ENCODE measurements at places on chromosomes 2 and 18.

GRCh38 chr2:124524155-124524915 is 499.2 kb downstream of the CNTNAP5 start:
- DNase-seq: no peak

DNA sequence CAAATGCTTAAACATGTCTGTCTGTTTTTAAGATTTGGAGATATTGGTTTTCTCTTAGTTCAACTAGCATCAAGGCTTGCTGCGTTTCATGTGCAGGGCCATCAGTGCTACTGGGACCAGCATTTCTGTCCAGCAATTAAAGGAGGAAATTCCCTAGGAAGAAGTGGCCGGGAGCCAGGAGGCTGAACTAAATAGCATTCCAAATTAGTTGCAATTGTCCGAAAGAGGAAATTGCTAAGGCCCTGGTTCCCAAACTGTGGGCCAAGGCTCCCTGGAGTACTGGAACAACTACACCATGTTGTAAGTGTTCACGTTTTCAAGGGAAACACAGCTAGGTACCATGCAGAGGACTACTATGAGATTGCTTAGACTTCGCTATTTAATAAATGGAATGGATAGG is 257.9 kb downstream of the PTPRM start:
- DNase-seq: no peak

DNA sequence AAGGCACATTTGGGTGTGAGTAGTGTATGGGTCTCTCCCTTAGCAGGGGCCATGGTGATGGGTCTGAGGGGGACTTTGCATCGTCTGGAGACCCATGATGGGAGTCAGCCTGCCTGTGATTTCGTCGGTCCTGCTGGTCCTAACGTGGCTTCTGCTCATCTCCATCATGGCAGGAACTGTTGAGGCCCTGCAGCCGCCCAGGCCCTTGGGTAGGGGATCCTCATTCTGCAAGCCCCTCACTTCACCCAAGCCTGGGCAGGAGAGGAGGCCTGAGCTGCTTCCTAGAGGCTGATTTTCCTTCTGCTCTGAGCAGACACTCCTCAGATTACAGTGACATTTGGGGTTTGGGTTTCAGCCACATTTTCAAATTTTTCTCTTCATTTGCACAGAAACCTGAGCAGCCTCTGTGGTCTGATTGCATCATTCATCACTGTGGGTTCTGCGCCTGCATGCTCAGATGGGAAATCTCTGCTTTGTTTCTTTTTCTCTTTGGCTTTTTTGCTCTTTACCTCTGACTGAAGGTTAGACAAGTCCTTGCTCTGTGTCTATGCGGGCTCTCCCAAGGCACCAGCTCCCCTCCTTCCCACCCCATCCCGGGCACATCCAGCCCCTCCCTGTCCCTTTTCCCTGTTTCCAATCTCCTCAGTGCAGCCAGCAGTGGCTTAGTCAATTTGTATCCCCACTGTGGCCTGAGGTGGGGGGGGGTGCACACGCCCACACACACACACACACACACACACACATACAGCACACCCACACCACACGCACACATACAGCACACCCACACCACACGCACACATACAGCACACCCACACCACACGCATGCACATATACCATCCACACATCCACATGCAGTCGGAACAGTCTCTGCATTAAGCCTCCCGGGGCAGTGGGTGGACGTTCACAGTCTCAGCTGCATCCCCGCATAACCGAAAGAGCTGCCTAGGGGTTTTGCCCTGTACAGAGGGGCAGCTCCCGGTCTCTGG is 305.4 kb upstream of the HS6ST1 start:
- no peak for DNase-seq

- no peak for DNase-seq
Measured at GRCh38 chr2:70241340-70241739, 7.1 kb downstream of the TIA1 start.

GRCh38 chr2:131050896-131051295 is 42.4 kb downstream of the FAM168B start:
- DNase-seq: no peak

DNA sequence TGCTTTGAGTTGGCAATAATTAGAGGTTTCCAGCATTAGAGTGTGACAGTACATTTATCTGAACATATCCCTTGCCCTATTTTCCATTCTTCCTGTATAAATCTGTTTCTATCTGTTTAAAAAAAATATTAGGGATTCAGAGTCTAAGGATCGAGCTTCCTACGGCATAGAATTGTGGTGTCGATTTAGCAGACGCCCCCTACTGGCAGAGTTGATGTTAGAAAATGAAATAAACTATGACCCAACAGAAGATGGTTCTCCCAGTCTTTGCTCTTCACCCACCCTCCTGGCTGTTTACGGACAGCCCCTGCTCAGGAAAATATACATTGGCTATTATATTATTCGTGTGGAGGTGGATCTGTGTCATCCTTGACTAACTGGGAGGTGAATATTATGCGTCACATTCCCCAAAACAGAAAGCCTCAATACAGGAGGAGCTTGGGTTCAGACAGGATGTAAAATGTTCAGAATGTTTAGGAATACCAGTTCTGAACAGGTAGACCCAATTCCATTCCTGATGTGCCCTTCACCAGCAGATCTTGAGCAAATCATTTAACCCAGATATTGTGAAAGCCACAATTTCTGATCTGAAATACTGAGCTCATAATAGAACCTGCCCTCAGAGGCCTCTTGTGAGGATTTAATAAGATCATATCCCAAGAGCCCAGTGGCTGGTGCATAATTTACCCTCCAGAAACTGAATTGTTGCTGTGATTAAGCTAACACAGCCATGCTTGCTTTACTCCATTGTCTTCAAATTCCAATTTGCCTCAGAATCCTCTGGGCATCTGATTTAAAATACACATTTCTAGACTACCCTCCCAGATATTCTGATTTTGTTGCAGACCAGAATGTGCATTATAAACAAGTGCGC is 10.8 kb upstream of the ERMN start:
- DNase-seq: no peak

DNA sequence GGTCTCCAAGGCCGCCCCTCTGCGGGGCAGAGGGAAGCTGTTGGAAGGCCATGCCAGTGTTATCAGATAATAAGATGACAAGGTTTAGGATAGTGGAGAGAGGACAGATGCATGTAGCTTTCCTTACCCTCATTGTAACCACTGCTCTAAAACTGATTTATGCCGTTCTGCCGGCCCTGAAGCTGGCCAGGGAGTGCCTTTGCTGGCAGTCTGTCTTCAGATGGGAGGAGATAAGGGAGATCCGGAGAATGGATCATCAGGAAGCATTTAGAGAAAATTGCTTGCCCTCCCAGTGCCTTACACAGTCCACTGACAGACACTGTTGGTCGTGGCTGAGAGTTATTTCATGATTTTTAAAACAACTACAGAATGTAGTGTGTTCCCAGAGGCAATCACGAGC is 35.4 kb upstream of the MYO3B start:
- DNase-seq: no peak

DNA sequence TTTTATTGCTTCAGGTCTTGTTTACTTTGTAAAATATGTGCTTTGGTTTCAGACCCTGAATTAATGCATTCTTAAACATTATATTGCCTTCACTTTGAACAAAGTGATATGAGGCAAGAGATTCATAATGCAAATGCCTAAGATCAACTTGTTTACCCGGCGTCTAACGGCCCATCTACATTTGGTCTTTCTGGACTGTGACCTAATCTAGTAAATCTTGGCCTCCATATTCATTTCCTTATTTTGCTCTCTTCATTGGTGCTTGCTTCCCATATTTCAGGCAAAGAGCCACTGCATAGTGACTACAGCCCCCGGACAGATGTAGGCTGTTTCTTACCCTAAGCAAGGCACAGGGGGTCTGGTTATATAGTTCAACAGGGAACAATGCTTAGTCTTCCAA is 53.0 kb upstream of the SLC39A10 start:
- DNase-seq: no peak

- DNase-seq: no peak
Measured at GRCh38 chr18:11600321-11600720, 9.1 kb upstream of the SLC35G4 start.

DNA sequence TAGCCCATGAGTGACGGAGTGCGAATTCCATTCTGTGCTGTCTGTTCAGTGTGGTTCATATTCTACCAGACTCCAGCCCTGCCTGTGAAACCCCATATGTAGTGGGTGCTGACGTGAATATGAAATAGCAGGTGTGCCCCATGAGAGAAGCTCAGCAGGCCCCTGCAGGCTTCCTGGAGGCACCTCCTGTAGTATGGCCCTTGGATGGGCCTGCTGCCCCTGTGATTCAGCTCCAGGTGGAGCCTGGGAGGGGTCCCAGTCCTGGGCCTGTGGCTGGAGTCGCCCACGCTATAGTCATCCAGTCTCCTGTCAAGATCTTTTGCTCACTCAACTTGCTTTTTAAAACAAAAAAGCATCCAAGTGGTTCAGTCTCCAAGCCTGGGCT is 125.5 kb downstream of the GLI2 start:
- no peak for DNase-seq

GRCh38 chr2:231720292-231720986 is 12.1 kb downstream of the PTMA start:
- no peak for DNase-seq

DNA sequence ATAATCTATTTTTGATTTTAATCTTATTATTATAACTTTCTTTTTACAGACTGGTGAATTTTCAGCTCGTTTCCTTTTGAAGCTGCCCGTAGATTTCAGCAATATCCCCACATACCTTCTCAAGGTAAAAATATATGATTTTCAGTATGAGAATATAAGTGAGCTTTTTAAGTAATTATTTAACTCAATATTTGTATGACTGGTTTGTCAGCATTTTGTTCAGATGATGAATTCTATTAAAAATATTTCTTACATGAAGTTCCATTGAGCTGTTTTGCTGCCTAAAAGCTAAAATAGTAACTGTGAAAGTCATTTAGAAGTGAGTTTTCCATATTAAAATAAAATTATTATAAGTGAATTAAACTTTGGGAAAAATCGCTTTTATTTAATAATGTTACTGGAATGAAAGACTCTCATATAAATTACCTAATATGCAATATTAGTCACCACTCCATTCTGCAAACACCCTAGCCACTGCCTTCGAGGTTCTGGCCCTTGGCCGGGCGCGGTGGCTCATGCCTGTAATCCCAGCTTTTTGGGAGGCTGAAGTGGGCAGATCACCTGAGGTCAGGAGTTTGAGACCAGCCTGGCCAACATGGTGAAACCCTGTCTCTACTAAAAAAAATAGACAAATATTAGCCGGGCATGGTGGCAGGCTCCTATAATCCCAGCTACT is 155.3 kb downstream of the BABAM2 start:
- DNase-seq: no peak

GRCh38 chr2:110852541-110853263 is 120.3 kb downstream of the ACOXL start:
- no peak for DNase-seq

GRCh38 chr2:235523486-235524150 is 29.8 kb downstream of the AGAP1 start:
- DNase-seq: no peak

DNA sequence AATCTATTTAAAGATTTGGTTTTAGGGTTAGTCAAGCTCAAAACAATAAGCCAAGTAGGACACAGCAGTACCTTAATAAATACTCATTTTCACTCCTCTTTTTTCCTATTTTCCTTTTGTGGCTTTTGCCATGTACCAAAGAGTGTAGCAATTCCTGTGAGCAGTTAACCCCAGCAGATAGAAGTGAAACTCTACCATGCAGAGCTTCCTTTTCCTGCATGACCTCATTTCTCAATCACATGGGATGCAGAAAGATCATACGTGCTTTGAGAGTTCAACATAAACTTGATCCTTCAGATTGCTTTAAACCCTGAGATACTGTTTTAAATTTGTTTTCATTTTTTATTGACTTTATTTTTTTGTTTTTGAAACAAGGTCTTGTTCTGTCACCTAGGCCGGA is 99.1 kb upstream of the ARHGAP15 start:
- no peak for DNase-seq

GRCh38 chr2:129800686-129801085 is 178.8 kb upstream of the RAB6C start:
- no peak for DNase-seq

GRCh38 chr2:172539767-172540166 is 16.1 kb upstream of the PDK1 start:
- no peak for DNase-seq

- DNase-seq: no peak
Measured at GRCh38 chr2:200814917-200815316, 3.2 kb downstream of the BZW1 start.

DNA sequence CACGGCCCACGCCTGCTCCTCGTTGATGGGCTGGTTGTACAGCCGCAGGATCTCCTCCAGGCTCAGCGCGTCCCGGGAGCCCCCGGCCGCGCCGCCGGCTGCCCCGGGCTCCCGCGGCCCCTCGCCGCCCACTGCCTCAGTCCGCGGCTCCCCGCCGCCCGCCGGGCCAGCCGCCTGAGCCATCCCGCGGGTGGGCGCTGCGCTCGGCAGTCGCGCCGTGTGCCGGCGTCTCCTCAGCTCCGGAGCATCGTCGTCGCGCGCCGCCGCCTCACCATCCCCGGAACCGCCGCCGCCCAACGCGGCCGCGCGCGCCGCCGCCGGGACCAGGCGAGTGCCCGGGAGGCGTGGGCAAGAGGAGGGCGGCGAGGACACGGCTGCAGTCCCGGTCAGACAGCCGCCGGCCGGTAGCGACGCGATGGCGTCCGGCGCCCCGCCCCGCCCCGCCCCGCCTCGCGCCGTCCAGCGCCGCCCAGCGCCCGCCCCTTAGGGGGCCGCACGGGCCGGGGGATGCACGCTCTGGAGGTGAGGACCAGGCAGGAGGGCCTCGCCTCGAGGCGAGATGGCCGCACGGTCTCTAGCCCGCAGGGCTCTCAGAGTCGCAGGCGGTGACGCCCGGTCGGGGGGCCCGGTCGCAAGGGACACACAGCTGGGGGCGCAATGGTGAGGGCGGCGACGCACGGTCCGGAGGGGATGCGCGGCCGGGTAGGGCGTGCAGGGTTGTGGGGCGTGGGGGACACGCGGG is at the start of gene SPIRE1:
TSS of gene SPIRE1 (minus strand) at position 424 of the 742 bp plus-strand sequence. CDS start at position 183, 241 bp downstream.
- DNase-seq: peak; percentile 8

GRCh38 chr18:9173770-9174233 is 37.2 kb downstream of the ANKRD12 start:
- DNase-seq: no peak

DNA sequence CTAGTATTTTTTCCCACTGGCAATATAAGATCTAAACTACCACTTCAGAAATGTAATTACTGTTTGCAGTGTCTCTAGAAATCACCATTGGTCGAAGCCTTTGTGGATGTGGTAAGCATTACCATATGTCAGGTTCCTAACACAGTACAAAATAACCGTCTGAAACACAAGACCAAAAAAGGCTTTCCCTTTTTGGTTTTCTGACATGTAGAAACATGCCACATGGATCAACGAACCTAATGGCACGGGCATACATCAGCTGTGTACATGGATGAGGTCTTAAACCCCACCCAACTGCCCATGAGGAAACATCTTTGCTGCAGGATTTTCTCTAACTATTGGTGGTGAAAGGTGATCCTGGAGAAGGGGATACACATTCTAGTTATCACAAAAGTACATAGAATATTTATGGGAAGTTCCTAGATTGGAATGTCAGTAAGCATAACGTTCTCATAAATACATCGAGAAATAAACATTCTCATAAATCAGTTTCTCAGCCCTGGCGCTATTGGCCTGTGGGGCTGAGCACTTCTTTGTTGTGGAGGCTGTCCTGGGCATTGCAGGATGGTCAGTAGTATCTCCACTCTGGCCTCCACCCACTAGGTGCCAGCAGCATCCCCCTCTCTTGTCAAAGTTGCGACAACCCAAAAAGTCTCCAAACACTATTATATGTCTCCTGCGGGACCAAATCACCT is 9.0 kb downstream of the VIT start:
- DNase-seq: no peak
